ENCODE measurements at places on chromosomes 7 and 10. TPM values are rescaled to one million over a fixed set of nuclear protein-coding genes. Genes with fewer than 3 reads are reported as not detected.

DNA sequence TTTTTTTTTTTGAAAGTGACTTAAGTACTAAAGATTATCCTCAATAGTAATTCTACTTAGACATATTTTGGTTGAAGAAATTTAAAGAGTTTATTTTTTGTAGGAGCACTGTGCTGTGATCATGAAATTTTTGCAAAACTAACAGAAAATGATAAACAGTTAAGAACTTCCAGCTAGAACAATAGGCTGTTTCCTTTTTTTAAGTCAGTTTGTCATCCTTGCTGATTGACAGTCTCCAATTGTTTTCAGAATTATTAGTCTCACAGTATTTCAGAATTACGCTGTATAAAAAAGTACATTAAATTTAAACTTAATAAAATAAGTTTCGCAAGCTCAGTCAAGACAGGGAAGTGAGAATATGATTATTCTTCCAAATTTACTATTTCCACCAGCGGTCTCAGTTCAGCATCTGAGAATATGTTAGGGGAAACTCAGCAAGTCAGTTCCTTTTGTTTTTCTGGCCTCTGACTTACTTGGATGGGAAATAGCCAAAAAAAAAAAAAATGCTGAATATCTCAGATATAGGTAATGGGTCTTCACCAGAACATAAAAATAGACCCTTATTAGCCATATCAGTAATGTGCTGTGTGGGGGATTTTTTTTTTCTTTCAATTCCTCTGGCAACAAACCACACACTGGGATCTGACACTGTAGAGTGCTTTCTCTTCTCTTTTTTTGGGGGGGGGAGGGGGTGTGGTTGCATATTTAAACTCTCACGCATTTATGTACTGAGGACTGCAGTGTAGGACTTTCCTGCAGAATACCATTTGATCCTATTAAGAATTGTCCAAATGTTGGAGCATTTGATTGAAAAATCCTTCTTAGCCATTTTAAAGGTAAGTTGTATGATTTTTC lies at the start of gene CD36:
CD36 (plus strand) TSS at position 732 of the 855 bp plus-strand sequence. CDS start 8,099 bp downstream, outside the sequence.
- DNase-seq: no peak
- no peaks in the 10 kb centered on the region for H3K36me3 ChIP-seq
- no peak within 1 kb of the TSS for H3K4me3 ChIP-seq
- no peak within 1 kb of the TSS for H3K27ac ChIP-seq
- peaks cover 29% of the 10 kb centered on the region for H3K4me1 ChIP-seq

- H3K27ac ChIP-seq: no peak overlapping the region
- no peak overlapping the region for H3K4me3 ChIP-seq
- H3K27me3 ChIP-seq: no peaks in the 10 kb centered on the region
- DNase-seq: no peak
- H3K4me1 ChIP-seq: no peaks in the 10 kb centered on the region
Observed at GRCh38 chr7:73454424-73454823, 20.8 kb downstream of the FZD9 start.

Gene CDHR1
- total RNA-seq: not detected

Gene DDC
- total RNA-seq: not detected

- H3K27me3 ChIP-seq: no peaks in the 10 kb centered on the region
- no peaks in the 10 kb centered on the region for H3K4me1 ChIP-seq
- no peak for DNase-seq
- no peak overlapping the region for H3K4me3 ChIP-seq
- no peaks in the 10 kb centered on the region for H3K36me3 ChIP-seq
Observed at GRCh38 chr10:28822719-28823464, 145.6 kb downstream of the BAMBI start.

Gene PILRA
- 0.92 TPM for total RNA-seq

- H3K27ac ChIP-seq: no peak overlapping the region
- peaks cover 23% of the 10 kb centered on the region for H3K4me1 ChIP-seq
- no peaks in the 10 kb centered on the region for H3K36me3 ChIP-seq
- no peaks in the 10 kb centered on the region for H3K27me3 ChIP-seq
- H3K4me3 ChIP-seq: no peak overlapping the region
Observed at GRCh38 chr10:61795551-61795950, 105.9 kb upstream of the ARID5B start.

DNA sequence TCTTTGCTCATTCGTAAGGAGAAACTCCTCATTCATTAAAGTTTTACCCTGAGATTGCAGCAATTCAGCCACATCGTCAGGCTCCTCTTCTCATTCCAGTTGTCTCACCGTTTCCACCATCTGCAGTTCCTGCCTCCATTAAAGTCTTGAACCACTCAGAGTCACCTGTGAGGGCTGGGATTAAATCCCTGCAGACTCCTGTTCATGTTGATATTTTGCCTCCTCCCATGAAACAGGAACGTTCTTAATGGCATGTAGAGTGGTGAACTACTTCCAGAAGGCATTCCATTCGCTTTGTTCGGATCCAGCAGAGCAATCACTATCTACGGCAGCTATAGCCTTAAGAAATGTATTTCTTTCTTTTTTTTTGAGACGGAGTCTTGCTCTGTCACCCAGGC lies 96.5 kb upstream of the FAM20C start:
- H3K4me3 ChIP-seq: peak overlapping the region; percentile 8
- H3K4me1 ChIP-seq: peaks cover 40% of the 10 kb centered on the region
- no peaks in the 10 kb centered on the region for H3K36me3 ChIP-seq
- DNase-seq: no peak
- H3K27ac ChIP-seq: peak overlapping the region; percentile 56

GRCh38 chr7:112081778-112082177 lies 124.4 kb downstream of the DOCK4 start:
- no peaks in the 10 kb centered on the region for H3K27me3 ChIP-seq
- peak overlapping the region; percentile 88 for H3K27ac ChIP-seq
- no peak for DNase-seq
- H3K4me1 ChIP-seq: peaks cover 36% of the 10 kb centered on the region
- H3K36me3 ChIP-seq: no peaks in the 10 kb centered on the region

Gene TRIM73
- 6.4 TPM for total RNA-seq

DNA sequence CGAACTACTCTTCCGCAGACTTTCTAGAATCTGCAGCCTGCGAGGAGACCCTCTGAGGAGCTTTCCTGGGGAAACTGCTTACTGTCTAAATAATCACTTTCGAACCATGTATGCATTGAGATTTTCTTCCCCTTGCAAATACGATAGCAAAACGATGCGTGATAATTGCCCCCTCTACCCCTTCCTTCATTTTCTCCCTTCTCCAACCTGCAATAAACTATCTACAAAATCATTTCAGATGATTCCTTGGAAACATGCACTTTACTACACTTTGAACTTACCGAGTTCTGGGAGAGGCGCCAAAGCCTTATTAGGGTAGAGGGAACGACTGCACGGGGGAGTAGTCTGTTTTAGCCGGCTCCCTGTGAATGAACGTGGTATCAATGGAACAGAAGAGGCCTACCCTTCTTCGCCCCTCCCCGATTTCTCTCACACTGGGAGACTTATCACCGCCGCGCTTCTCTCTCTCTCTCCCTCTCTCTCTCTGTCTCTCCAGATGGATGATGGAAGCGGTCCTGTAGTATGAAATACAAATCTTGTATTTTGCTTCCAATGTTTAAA lies at the start of gene FGFBP3:
FGFBP3 (minus strand) TSS at position 370 of the 561 bp plus-strand sequence. CDS start 517 bp downstream, outside the sequence.
- H3K27me3 ChIP-seq: no peaks in the 10 kb centered on the region
- no peak within 1 kb of the TSS for H3K27ac ChIP-seq
- peak within 1 kb of the TSS; percentile 90 for H3K4me3 ChIP-seq
- peak; percentile 43 for DNase-seq
- H3K4me1 ChIP-seq: 0 out of 2 replicates have a peak, but pooled peaks cover 16% of the 10 kb centered on the region

GRCh38 chr7:65809982-65810288 lies 62.9 kb upstream of the VKORC1L1 start:
- H3K27me3 ChIP-seq: no peaks in the 10 kb centered on the region
- H3K27ac ChIP-seq: no peak overlapping the region
- H3K36me3 ChIP-seq: 0 out of 2 replicates have a peak, but pooled peaks cover 4% of the 10 kb centered on the region
- no peak for DNase-seq
- H3K4me3 ChIP-seq: no peak overlapping the region

GRCh38 chr7:105829681-105830322 lies 46.6 kb downstream of the ATXN7L1 start:
- H3K4me3 ChIP-seq: no peak overlapping the region
- H3K27me3 ChIP-seq: no peaks in the 10 kb centered on the region

DNA sequence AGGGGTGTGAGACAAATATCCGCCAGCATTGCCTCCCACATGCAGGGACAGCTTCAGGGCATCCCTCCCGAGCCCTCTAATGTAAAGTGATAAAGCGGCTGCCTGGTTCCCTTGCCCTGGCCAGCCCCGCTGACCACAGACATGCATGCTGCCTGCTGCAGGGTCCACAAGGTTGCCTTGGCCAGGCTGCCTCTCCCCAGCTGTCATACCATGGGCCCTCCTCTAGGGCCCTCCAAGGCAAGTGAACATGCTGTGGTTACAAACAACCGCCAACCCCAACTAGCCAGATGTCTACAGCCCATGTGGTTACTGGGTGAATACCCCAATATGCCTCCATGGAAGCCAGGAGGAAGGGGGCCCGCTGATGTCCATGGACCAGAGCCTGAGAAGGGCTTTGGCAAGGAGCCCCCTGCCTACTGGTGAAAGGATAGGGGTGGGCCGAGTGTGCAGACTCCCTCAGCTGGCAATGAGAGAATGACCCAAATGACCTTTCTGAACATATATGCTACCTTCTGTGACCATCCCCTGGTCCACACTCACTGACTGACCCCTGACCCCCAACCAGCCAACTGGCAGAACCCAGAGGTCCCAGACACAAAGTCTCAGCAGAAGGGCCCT lies 37.4 kb downstream of the GRID1 start:
- H3K4me1 ChIP-seq: no peaks in the 10 kb centered on the region
- no peak overlapping the region for H3K27ac ChIP-seq
- H3K27me3 ChIP-seq: peaks cover 12% of the 10 kb centered on the region
- H3K36me3 ChIP-seq: no peaks in the 10 kb centered on the region

Gene MSS51
- total RNA-seq: 3.2 TPM

Gene PTF1A
- total RNA-seq: not detected

DNA sequence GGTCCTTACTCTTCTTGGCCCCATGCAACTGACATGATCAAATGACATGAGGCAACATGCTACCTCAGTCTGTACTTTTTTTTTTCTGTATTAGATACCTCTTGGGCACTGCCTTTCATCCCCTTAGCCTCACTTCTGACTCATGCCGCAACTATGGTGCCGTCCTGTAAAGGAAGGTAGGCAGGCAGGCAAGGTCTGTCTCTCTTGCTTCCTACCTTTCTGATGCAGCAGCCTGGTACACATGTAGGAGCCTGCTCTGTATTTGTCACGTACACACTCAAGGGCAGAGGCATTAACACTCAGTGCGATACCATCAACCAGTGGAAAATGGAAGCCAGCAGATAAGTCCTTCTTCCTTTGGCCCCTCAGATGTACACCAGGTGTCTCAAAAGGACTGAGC lies 146.7 kb downstream of the ATE1 start:
- no peak overlapping the region for H3K27ac ChIP-seq
- H3K36me3 ChIP-seq: no peaks in the 10 kb centered on the region
- H3K4me3 ChIP-seq: no peak overlapping the region
- peak; percentile 52 for DNase-seq
- no peaks in the 10 kb centered on the region for H3K27me3 ChIP-seq
- peaks cover 12% of the 10 kb centered on the region for H3K4me1 ChIP-seq

DNA sequence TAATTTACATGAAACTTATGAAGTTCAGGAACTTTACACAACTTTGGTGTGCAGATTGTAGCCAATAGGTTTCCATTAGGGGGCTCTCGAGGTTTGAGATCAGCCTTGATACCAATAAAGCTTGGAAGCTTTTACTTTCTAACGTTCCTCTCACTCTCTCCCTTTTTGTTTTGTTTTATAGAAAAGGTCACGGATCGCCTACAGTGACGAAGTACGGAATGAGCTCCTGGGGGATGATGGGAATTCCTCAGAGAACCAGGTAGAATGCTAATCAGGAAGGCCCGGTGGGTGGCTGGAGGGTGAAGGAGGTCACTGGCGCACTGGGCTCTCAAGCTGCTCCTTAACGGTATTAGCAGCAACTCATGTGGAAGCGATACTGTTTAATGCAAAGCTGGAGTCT lies 79.9 kb downstream of the VTI1A start:
- DNase-seq: no peak
- H3K27me3 ChIP-seq: no peaks in the 10 kb centered on the region
- no peak overlapping the region for H3K4me3 ChIP-seq

DNA sequence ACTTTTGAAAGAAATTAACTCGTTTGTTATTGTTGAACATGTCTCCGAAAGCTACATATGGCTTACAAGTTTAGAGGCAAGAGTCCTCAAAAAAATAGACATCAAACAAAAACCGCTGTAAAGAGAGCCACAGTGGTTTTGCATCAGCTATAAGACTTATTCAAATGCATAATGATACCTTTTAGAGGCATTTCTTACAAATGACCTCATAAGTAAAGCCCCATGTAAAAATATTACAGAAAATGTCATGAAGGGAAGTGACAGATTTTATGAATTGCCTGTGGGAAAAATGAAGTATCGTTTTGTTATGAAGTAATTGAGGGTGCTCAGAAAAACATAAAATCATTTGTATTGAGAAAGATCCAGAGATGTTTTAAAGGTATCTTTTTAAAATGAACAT lies 598.0 kb downstream of the NXPH1 start:
- no peaks in the 10 kb centered on the region for H3K4me1 ChIP-seq
- H3K27me3 ChIP-seq: no peaks in the 10 kb centered on the region
- no peak for DNase-seq

Gene HTR5A
- not detected for total RNA-seq

GRCh38 chr10:110286841-110287240 lies 17.9 kb downstream of the SMNDC1 start:
- H3K27ac ChIP-seq: peak overlapping the region; percentile 67
- H3K27me3 ChIP-seq: no peaks in the 10 kb centered on the region
- H3K4me3 ChIP-seq: no peak overlapping the region
- peaks cover 42% of the 10 kb centered on the region for H3K36me3 ChIP-seq
- H3K4me1 ChIP-seq: peaks cover 9% of the 10 kb centered on the region

- peak; percentile 1 for DNase-seq
- peaks cover 7% of the 10 kb centered on the region for H3K36me3 ChIP-seq
- H3K27me3 ChIP-seq: no peaks in the 10 kb centered on the region
- peak overlapping the region; percentile 77 for H3K27ac ChIP-seq
Observed at GRCh38 chr10:12195281-12195602, 449 bp downstream of the NUDT5 start.

Gene SPDYE6
- total RNA-seq: not detected

- no peaks in the 10 kb centered on the region for H3K36me3 ChIP-seq
- H3K4me3 ChIP-seq: no peak overlapping the region
- no peak overlapping the region for H3K27ac ChIP-seq
- DNase-seq: no peak
- H3K27me3 ChIP-seq: peaks cover 16% of the 10 kb centered on the region
- no peaks in the 10 kb centered on the region for H3K4me1 ChIP-seq
Observed at GRCh38 chr10:9243941-9244411, 1189.5 kb downstream of the GATA3 start.

Gene LLCFC1
- total RNA-seq: not detected

DNA sequence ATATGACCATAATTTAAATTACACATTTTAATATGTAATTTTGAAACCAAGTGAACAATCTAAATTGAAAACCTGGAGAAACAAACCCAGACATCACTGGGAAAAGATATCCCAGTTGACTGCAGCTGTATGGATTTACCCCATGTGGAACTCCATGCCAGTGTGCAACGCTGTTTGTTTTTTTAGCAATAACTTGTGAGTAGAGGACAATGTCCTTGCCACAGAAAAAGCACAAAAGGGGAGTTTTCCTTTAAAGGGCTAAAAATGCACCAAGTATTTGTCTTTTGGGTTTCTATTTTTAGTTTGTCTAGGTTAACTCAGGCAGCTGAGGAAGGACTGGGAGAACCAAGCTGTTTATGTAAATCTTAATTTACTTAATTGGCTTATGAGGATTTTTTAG lies 15.1 kb upstream of the COL17A1 start:
- no peak for DNase-seq
- no peak overlapping the region for H3K27ac ChIP-seq
- H3K36me3 ChIP-seq: no peaks in the 10 kb centered on the region
- H3K4me1 ChIP-seq: peaks cover 31% of the 10 kb centered on the region

Gene TRIM50
- total RNA-seq: not detected

Data from PC-3 (cell line).